Adipocyte (in vitro differentiated cells): ENCODE measurements at places on chromosomes 11 and 22.

GRCh38 chr11:22133776-22134175 lies 59.1 kb upstream of the ANO5 start:
- no peak for DNase-seq

- DNase-seq: no peak
These were observed 10.7 kb downstream of the TTLL1 start for GRCh38 chr22:43078522-43078921.

DNA sequence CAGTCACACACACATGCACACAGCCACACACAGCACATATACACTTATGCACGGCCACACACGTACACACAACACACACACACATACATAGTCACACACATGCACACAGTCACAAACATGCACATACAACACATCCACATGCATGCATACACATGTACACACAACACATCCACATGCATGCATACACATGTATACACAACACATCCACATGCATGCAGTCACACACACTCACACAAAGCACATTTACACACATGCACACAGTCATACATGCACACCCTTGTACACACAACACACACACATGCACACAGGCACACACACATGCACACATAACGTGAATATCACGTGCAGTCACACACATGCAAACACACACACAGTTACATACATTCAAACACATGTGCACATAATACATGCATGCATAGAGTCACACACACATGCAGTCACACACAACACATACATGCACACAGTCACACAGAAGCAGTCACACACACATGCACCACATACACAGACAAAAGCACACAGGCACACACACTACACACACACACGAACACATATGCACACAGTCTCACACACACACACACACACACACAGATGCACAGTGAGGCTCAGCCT lies 18.8 kb downstream of the IFITM10 start:
- DNase-seq: no peak

GRCh38 chr11:100759106-100759505 lies 72.0 kb downstream of the ARHGAP42 start:
- no peak for DNase-seq

DNA sequence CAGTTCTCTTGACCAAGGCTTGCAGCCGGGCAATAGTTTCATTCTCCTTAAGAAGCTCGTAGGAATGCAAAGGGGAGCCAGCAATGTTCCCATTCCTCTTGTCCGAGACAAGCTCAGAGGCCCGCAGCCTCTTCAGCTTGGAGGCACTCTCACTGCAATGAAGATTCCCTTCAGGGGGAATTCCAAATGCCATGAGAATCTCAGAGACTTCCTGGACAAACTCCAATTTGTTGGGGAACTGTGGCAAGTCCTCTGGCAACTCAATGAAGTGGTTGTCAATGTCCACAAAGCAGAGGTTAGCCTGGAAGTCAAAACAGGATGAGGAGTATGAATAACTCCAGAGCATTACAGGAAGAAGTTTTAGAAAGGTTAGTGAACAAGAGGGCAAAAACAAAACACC lies 84.4 kb downstream of the DENND5A start:
- DNase-seq: peak; percentile 53
